ENCODE measurements at places on chromosomes 5 and 9. TPM values are rescaled to one million over a fixed set of nuclear protein-coding genes. Genes with fewer than 3 reads are reported as not detected.
A peak's percentile ranks its signal among the peaks of the same experiment; 100 is the strongest.

DNA sequence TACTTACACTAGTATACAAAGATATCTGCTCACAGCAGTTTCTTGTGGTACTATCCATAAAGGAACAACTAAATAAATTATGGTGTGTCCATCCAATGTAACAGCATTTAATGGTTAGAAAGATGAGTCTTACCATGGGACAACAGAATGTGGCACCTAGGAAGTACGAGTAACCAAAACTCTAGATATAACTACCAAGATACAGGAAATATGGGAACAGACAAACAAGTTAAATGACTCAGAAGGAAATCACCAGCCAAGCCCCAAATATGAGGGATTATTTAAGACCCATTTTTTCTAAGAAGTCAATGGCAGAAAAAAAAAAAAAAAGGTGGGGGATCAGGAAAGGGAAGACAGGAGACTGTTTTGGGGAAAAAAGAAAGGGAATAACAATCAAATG is 294.8 kb downstream of the PRELID2 start:
- ATAC-seq = no peak

DNA sequence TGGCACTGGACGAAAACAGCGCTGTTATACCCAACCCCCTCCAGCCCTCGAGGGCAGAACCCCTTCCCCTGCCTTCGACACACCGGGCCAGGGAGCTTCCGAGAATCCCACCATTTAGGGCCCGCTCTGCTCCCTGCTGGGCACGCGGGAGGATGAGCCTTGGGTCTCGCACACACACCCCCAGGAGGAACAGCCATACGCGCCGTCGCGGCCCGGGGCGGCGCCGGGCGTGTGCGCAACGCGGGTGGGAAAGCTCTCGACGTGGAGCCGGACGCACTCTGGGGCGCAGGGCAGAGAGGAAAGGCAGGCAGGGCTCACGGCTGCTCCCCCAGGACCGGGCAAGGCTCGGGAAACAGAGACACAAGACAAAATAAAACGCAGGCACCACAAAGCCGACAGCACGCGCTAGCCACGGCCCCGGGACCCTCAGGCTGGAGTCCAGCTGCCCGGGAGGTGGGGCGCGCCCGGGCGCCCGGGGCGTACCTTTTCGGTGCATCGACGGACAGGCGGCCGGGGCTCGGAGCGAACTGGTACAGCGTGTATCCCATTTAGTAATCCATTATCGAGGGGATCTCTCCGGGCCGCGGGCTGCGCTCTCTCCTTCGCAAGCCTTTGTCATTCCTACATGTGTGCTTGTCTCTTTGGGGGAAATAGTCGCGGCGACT is 789 bp downstream of the SEMA6A start:
- no peak for ATAC-seq

The NTMT1 gene
- 24.0 TPM for total RNA-seq

GRCh38 chr9:121233906-121234831 is 32.5 kb upstream of the RAB14 start:
- ATAC-seq = no peak

DNA sequence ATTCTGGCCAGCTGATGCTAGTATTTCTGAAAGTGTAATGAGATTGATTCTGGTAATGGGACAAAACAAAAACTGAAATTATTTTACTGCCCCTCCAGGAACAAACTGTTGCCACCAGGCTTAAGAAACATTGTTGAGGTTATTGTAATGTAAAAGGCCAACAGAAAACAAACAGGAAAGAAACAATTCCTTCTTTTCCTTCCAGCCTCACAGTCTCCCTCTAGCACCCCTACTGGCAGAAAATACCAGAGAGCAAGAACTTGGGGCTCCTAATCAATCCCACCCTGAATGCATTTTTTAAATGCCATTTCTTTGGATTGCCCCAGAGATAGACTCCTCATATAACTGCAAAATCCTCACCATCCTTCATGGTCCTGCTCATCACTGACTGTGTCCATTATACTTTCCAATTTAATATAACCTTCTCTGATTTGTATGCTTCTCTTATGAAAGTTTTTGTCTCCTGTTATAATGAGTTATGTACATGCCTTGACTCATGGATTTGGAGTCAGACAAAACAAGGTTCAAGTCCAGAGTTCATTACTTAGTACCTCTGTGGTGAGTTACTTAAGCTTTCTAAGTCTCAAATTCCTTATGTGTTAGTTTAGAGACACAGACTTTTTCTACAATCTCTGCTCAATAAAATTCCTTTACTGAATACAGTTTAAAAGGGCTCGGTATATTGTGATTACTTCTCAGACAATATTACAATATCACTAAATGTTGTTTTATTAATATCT is 157.9 kb upstream of the FBN2 start:
- ATAC-seq = no peak

DNA sequence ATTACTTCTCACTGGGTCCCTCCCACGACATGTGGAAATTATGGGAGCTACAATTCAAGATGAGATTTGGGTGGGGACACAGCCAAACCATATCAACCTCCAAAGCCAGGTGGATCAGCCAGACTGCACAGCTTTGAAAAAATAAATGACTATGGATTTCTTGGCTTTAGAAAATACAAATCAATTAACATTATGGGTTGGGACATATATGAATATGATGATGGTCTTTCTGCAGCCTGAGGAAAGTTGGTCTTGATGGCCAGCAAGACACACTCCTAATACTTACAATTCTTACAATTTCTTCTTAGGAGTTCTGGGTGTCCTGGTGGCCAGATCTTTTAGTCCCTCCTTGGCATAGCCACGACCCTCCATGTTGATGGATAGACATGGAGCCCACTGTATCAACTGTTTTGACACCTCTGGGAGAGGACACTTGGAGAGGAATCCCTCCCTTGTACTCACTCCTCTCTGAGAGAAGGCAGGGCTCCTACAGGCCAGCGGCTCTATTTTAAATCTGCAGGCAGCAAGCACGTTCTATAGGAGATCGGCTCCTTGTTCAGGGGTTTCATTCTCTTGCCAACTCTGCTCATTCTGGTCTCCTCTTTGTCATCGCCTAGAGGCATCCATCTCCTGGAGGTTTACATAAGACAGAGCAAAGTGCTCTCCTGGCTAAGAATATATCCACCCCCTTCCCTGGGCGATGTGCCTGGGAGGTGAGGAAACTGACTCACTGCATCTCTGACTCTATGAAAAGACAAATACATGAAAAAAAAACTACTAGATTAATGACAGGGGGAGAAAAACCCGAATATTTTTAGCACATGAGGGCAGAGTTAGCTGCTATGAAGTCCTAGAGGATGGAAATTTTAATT is 145.9 kb downstream of the CARTPT start:
- ATAC-seq = peak; percentile 88

DNA sequence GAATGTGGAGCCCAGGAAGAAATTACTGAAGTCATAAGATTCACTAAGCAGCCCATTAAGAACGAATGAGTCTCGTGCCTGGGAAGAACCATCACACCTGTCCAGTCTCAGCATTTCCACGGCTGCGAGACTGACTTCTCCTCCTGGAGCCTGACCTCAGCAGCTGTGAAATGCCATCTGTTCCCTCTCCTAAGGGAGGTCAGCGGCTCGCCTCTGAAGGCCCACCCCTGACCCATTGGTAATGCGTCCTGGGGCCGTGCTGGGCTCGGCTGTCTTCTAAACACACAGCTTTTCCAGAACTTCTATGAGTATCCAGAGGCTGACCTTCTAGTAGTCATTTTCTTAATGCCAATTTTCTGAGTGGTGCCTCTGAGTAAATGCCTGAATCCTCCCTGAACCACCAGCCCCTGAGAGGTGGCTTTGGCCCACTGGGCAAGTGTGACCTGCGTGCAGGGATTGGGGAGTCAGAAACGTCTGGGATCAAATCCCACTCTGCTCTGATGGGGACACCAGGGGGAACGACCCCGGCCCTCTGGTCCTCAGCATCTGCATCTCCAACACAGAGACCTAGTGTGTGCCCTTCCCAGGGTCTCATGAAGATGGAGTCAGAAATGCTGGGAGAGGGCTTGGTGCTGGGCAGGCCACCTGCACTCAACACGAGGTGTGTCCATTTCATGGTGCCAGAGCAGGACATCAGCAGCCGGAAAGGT is 5.7 kb downstream of the SLC6A3 start:
- no peak for ATAC-seq

The RAI14 gene
- 143 TPM for total RNA-seq

The RANBP17 gene
- 13.5 TPM for total RNA-seq

The FCN2 gene
- not detected for total RNA-seq

- no peak for ATAC-seq
Observed at GRCh38 chr5:95778713-95779436, 43.7 kb downstream of the GLRX start.

DNA sequence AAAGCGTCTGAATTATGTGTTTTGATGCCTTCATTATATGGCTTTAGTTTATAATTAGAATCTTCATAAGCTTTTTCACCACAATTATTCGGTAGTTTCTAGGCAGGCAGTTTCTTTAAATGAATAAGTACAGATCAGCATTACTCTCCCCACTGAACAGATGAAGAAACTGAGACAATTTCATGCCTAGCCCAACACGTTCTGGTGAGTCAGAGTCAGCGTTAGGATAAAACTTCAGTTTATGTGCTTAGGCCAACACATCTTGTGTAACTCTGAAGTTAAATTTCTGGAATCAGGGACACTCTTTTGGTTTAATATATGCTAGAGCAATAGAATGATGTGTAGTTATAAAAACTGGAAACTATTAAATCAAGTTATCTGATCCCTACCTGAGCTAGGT is 186.7 kb upstream of the ELL2 start:
- no peak for ATAC-seq

- no peak for ATAC-seq
Observed at GRCh38 chr5:93454896-93455295, 126.1 kb downstream of the NR2F1-AS1 start.

- no peak for ATAC-seq
Observed at GRCh38 chr9:13717322-13718054, 438.0 kb upstream of the MPDZ start.

The HAVCR2 gene
- 6.4 TPM for total RNA-seq

DNA sequence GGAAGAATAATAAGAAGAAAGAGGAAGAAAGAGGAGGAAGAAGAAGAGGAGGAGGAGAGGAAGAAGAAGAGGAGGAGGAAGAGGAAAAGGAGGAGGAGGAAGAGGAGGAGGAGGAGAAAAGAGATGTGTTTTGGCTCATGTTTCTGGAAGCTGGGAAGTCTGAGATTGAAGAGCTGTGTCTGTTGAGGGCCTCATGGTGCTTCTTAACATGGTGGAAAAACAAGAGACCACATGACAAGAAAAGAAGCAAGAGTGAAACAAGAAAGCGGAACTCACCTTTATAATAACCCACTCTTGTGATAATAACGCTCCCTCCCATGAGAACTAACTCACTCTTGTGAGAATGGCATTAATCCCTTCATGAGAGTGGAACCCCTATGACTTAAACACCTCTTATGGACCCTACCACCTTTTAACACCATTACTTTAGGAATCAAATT is 36.1 kb upstream of the RANBP6 start:
- no peak for ATAC-seq

- no peak for ATAC-seq
Observed at GRCh38 chr5:154543380-154543779, 65.4 kb upstream of the HAND1 start.

The PCDHB5 gene
- 3.2 TPM for total RNA-seq

GRCh38 chr5:4233671-4234070 is 638.0 kb downstream of the IRX1 start:
- no peak for ATAC-seq

DNA sequence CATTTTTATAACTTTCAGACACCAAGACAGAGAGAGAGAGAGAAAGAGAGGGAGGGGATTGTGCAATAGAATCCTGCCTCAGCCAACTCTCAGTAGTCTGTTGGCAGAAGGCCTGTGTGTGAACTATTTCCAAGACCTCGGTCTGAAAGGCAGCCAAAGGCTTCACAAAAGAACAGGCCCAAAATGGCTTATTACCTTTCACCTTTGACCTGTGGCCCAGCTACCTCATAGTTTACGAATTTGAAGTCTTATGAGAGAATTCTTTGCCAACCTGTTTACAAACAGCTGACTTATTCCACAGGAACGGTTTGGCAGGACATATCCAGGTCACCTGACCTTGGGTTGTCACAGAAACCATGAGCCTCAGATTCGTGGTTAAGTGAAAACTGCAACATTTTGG is 48.6 kb downstream of the NR2F1-AS1 start:
- ATAC-seq = peak; percentile 93

GRCh38 chr5:111252799-111253545 is 28.8 kb downstream of the CAMK4 start:
- ATAC-seq = no peak

- ATAC-seq = no peak
Observed at GRCh38 chr9:16012621-16013020, 459.8 kb downstream of the CCDC171 start.

DNA sequence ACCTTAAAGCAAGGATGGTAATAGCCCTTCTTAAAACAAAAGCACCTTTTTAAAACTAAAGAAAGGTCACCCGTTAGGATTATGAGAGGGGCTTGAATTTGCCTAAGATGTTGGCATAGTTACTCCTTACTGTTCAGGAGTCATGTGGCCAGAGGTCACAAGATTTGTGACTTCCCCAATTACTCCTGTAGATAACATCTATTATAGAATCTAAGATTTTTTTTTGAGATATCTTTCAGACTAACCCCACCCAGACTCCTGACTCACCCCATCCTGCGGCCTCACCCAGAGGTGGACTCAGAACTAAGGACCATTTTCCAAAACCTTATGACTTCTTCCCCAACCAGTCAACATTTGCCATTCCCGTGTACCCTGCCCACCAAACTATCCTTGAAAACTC is 2.4 kb downstream of the CD180 start:
- no peak for ATAC-seq

- ATAC-seq = no peak
Observed at GRCh38 chr9:117886616-117887015, 182.4 kb downstream of the TLR4 start.

The PCDHGB1 gene
- 4.3 TPM for total RNA-seq

DNA sequence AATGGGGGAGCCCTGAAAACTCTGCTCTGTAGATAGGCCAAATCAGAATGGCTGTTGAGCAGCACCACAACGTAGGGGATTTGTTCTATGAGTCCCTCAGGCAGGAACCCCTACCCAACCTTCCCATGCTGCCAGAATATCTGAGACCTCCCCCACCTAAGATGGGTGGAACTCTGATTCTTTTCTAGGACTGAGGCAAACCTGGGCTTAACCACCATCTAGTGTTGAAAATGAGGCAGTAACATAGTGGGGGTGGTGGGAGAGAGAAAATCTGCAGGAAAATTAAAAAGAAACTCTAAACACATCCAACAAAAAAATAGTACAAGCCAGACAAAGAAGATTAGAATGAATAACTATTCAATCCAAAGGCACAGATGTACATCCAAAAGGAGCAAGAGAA is 228.4 kb downstream of the ATPSCKMT start:
- no peak for ATAC-seq

DNA sequence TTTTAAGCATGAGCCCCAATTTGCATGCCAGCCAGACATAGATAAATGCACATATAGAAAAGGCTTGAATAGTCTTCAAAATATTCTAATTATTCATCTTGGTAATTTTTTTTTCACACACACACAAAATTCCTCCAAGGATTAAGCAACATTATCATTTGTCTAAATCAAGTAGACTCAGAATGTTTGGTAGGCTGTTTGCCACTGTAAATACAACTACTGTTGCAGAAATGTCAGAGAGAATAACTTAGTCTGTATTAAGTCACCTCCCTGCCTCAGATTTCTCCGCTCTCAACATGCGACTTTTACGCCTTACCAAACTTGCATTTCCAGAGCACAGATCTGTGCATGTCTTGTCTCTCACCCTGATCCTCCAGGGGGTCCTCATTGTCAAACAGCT is 265.6 kb upstream of the C9orf72 start:
- no peak for ATAC-seq

The KIF27 gene
- total RNA-seq = 5.1 TPM

- no peak for ATAC-seq
Observed at GRCh38 chr5:132235340-132235739, 7.7 kb upstream of the P4HA2 start.

The SNX18 gene
- 39.2 TPM for total RNA-seq

The CTXN3 gene
- total RNA-seq = 0.58 TPM
